ENCODE measurements at places on chromosomes 16 and 17.

DNA sequence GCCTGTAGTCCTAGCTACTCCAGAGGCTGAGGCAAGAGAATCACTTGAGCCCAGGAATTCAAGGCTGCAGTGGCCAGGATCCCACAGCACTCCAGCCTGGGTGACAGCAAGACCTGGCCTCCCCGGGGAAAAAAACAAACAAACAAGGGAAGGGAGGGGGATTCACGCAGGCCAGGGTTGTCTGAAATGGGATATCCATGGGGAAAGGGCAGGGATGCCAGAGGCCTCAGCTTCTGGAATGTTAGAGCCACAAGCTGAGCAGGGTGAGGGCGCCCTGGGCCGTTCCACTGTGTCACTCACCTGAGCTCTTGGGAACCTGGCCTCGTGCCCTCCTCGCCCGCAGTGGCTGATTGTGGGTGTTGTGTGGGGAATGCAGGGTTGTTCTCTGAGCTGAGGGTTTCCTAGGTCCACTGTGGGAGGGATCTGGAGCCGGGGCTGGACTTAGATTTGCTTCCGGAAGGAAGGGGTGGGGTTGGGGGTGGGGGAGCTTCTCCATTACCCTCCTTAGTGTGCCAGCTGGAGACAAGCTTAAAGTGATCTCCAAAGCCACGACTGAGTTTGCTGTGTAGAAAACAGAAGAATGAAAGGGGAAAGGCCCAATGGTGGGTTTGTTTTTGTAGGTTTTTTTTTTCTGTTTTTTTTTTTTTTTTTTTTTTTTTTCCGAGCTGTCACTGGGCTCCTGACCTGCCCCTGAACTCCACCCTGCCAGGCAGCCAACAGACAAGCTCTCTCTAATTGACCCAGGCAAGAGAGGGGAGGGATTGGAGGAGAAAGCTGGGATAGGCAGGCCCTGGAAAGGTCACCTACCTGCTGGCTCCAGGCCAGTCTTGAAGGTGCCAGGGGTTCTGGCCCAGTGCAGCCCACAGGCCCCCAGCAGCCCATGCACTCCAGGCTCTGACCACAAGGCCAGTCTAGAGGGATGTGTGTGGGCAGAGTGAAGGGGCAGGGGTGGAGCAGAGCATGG, at the start of gene SULT1A1:
TSS of gene SULT1A1 (minus strand) at position 414 of the 964 bp plus-strand sequence. CDS start 1,189 bp downstream, outside the sequence.
- DNase-seq, result peak; percentile 52

DNA sequence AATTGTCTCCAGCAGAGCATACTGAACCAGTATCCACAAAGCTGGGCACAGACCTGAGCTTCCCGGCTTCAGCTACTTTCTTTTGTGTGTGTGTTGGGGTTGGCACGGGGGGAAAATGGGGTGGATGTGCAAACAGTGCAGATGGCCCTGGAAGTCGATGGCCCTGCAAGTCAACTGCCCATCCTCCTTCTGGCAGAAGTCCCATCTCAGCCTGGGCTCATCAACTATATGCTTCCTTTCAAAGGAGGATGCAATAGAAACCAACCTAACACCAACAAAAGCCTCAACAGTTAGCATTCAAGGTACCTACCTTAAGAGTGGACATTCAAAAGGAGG, 55.7 kb downstream of the SOX9 start:
- DNase-seq, result no peak

- DNase-seq, result no peak
These were observed 251.8 kb downstream of the MAF start for GRCh38 chr16:79348521-79349306.

DNA sequence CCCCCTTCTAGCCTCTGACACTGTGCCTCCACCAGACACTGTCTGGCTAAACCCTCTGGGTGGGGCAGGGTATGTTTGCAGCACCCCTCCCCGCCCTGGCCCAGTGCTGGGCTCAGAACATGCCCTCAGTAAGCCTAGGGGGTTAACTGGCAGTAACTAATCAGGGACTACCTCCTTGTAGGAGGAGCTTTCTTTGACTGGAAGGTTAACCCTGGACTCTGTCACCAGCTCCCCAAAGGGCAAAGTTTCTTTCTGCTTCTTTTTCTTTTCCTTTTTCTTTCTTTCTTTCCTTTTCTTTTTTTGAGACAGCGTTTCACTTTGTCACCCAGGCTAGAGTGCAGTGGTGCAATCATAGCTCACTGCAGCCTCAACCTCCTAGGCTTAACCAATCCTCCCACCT, 76.8 kb downstream of the PLXDC1 start:
- DNase-seq, result no peak

GRCh38 chr17:66904760-66905624, 59.5 kb upstream of the CACNG4 start:
- no peak for DNase-seq

GRCh38 chr17:39197380-39198185, at the start of gene CACNB1:
TSS of gene CACNB1 (minus strand) at chr17:39197669. CDS start at chr17:39197495, 174 bp downstream.
- DNase-seq, result peak; percentile 87

DNA sequence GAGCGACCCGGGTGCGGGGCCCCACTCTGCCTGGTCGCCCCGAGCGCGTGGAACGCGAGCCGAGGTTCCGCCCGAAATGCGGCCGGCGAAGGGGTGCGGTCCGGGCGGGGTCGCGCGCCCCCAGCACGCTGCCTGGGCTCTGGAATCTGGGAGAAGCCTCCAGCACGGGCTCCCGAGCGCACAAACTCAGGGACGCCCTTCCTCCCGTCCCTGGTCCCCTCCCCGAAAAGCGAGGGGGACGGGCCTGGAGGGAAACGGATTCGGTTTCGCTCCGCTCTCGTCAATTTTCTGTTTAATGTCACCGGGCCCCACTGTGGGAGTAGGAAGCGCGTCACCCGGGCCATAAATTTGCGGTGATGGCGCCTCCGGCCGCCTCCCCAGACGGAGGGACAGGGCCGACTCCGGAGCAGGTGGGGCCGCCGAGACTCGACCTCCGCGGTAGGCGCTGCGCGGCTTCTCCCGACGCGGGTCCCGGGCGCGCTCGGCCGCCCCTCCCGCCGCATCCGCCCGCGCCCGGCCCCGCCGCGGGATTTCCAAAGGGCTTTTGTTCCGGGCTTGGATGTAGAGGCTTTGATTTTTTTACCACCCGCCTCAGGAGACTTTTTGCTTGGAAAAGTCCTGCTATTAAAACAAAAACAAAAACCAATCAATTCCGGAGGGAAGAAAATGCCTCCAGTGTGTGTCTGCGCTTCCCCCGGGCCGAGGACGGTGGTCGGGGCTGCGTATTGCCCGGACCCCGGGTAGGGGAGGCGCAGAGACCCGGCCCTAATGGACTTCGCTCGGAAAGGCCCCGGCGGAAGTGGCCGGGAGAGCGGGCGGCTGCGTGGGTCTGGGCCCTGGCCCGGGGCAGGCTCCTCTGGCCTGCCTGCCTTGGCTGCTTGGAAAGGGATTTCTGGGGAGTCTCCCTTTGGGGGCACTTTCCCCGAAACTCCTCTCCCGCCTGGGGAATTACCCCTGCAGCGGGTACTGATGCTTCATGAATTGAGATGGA, 7.9 kb upstream of the BAHCC1 start:
- no peak for DNase-seq

DNA sequence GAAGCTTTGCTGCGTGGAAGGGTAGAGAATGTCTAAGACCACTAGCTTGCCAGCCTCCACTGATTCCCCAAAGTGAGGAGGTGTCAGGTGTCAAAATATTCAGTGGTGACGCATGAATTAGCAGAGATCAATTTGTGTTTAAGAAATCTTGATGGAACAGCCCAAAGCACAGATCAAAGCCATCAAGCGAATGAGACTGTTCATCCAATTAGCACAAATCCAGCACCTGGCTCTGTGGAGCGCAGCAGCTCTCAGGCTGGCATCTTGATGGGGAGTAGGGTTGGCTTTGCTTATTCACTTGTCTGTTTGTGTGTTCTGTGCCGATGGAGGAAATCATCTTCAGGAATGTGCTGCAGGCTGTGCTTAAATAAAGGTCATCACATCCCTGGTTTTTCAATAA, 456.8 kb upstream of the CCL2 start:
- DNase-seq, result no peak

- DNase-seq, result no peak
These were observed 14.1 kb downstream of the NFE2L1 start for GRCh38 chr17:48062273-48062672.

- no peak for DNase-seq
These were observed 27.3 kb downstream of the NGFR start for GRCh38 chr17:49522357-49522890.

DNA sequence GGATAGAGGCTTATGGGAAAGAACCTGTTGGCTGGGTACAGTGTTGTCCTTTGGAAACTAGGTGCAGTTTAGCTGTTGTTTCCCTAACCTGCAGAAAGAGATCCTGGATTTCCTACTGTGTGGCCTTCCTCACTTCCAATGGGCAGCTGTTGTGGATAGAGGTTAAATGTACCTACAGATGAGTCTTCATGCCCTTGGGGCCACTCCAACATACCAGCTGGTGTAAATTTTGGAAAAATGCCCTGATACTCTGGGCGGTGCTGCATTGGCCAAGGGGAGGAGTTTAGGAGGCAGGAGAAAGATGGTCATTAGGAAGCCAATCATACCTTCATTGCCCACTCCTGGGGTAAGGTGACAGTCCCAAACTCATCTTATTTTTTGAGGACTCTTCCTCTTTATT, 70.2 kb downstream of the SNX11 start:
- no peak for DNase-seq

- DNase-seq, result peak; percentile 85
These were observed at the start of gene NHERF2 for GRCh38 chr16:2026461-2027023. TSS of gene NHERF2 (plus strand) at chr16:2026902. CDS start at chr16:2027006, 104 bp downstream.

GRCh38 chr16:81026429-81026828, 9.2 kb upstream of the ATMIN start:
- no peak for DNase-seq

GRCh38 chr16:71459510-71459909, 2.5 kb downstream of the ZNF23 start:
- no peak for DNase-seq

DNA sequence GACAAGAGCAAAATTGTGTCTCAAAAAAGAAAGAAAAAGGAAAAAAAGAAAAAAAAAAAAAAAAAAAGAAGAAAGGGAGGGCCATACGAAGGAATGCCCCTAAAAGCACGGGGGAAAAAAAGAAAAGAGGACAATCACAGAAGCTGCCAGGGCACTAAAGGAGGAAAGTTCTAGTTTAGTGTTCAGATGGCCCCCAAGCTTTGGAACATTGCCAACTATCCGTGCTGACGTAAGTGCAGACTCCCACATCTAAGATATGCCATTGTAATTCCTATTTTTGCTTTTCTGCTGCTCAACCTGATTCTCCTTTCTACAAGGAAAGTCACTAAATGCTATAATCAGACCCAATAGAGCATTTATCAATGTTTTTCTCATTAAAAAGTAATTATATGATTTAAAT, 842.1 kb downstream of the KCNJ2 start:
- DNase-seq, result no peak

- peak; percentile 86 for DNase-seq
These were observed at the start of gene QPRT for GRCh38 chr16:29678691-29679267. TSS of gene QPRT (plus strand) at chr16:29679180. CDS start at chr16:29679198, 18 bp downstream.

DNA sequence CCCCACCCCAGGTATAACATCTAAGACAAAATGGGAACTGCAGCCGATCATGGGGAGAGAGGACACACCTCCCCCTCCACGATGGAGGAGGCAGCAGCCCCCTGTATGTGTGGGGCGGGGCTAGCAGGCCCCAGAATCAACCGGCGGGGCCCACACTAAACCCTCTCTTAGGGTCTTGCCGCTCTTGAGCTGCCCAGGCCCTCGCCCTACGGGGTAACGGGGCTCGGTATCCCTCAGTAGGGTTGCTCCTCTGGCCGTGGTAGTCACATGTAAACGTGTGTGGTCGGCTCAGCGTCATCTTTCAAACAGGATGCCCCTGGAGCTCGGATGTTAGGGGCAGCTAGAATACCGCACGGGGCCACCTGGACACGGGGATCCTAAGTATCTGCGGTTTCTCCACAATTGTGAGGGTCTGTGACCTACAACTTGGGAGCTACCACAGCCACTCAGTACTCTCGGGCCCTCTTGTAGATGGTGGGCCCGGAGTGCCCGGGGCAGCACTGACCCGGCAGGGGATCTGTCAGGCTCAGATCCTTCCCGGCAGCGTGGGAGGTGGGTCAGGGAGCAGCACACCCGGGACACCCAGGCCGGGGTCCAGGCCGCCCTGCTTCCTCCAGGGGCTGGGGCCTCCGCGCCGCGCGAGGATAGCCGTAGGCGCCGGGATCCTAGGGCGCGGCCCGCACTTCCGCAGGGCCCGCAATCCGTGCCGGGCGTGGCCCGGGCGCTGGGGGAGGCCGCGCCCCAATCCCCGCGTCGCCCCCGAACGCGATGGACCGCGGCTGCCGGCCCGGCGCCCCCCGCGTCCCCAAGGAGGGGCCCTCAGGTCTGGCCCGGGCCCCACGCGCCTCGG, 781 bp downstream of the ARHGDIA start:
- peak; percentile 36 for DNase-seq

DNA sequence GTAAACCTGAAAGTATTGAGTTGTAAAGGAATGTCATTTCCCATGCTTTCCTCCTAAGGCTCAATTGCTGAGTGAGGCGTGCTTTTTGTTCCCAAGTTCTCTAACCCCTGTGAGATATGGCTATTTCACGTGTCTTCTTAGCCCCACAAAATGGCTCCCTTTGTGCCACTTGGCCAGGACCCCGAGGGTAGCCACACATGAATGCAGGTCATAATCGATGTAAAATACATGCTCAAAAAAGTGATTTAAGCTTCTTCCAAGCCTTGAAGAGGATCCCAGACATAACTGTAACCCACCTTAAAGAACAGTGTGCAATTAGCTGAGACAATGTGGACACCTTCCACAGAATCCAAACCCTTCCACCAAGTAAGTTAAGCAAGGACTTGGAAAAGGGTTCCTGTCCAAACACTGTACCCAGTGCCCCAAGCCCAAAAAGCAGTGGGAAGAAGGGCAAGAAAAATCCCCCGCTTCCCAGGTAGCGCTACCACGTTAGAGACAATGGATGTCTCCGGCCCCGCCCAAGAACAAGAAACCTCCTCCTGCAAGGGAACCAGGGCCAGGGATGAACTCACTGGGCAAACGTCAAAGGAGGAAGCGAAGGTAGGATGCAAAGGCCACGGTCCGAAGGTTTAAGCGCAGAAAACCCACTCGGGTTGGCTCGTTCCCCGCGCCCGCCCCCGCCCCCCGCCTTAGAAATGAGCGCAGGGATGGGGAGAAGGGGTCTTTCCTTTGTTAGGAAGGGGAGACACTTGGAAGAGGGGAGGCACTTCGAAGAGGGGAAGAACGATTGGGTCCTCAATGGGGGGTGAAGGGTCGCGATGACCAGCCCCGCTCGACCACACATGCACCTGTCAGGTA, 1.2 kb downstream of the JPT1 start:
- peak; percentile 19 for DNase-seq

DNA sequence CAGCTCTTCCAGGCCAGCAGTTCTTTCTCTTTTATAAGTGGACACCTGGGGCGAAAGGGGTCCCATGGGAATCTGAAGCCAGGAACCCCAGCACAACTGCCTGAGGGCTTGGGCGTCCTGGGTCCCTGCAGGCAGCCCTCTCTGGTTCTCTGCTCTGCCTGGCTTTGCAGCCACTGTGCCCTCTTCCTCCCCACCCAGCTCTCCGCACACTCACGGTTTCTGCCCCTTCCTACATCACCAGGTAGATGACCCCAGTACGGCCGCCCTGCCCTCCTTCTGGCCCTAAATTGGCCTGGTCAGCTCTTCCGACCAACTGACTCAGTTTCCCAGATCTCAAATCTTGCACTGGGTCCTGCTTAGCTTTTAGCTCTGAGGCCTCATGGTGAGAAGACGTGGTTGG, 225.3 kb downstream of the KATNIP start:
- DNase-seq, result no peak

GRCh38 chr16:4513086-4513860, 25.3 kb downstream of the CDIP1 start:
- DNase-seq, result no peak

- no peak for DNase-seq
These were observed 38.2 kb upstream of the ZC3H18 start for GRCh38 chr16:88531931-88532433.

- no peak for DNase-seq
These were observed 37.6 kb downstream of the CBFA2T3 start for GRCh38 chr16:88939245-88939971.

- DNase-seq, result no peak
These were observed 115.7 kb upstream of the IRX3 start for GRCh38 chr16:54402270-54402669.
